K562 (cell line): ENCODE measurements at places on chromosomes 7 and 10.

DNA sequence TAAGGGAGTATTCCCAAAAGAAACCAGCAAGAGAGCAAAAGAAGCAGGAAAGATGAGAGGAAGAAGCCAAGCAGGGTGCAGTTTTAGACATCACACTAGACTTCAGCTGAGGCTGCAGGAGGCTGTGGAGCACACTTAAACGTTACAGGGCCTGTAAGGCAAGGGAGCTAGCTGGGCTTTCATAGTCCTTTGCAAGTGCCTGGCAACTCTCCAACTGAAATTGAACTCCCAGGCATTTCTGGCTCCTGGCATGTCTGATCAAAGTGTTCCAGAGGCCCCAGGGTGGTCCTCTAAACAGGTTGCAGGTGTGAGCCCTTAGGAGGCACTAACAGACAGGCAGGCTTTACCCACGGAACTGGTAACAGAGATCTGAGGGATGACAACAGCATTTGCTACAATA lies 750.2 kb downstream of the XPNPEP1 start:
- DNase-seq: no peak

- no peak for DNase-seq
Measured at GRCh38 chr10:113433711-113434110, 119.1 kb upstream of the HABP2 start.

DNA sequence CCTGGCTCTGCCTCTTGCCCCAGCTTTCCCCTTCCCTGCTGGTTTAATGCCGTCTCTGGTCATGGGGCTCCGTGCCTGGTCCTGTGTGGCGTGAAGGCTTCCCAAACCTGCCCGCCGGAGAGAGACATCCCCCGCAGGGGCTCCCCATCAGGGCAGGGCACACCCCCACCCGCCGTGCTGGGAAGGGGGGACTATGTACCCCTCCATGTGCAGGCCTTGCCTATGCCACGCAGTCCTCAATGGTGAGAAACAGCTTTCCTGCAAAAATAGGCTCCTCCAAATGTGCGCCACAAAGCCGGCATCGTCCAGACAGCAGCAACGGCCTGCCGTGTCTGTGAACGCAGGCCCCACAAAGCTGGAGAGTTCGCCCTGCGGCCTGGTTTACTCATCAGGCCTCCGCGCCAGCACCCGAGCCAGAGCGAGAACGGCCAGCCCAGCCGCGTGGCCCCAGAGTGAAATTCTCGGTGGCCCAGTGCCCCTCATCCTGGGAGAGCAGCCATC lies 313.4 kb downstream of the DNAJB6 start:
- DNase-seq: no peak

DNA sequence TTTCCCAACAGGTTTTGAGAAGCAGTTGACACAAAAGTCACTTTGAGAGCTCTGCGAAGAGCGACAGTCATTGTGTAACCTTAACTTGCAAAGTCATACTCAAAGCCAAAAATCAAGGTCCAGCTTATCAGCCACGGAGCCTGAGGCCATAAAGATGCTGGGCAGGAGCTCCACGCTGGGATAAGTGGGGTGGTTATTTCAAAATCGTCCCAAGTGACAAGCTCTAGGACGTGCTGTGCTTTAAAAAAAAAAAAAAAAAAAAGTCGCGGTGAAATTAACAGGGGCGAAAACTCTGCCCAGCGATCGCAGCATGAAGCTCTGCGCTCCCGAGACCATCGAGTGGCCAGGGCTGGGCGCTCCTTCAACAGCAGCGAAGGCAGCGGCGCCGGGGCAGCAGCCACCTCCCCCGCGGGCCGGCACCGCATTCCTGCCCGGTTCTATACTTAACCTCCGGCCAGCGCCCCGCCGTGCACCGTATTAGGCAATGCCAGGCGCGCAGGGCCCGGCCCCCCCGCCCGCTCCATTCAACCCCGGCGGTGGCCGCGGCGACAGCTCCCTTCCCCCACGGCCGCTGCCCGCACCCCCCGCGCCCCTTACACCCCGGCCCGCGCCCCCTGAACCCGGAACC lies 657 bp downstream of the HACD1 start:
- DNase-seq: peak; percentile 74

DNA sequence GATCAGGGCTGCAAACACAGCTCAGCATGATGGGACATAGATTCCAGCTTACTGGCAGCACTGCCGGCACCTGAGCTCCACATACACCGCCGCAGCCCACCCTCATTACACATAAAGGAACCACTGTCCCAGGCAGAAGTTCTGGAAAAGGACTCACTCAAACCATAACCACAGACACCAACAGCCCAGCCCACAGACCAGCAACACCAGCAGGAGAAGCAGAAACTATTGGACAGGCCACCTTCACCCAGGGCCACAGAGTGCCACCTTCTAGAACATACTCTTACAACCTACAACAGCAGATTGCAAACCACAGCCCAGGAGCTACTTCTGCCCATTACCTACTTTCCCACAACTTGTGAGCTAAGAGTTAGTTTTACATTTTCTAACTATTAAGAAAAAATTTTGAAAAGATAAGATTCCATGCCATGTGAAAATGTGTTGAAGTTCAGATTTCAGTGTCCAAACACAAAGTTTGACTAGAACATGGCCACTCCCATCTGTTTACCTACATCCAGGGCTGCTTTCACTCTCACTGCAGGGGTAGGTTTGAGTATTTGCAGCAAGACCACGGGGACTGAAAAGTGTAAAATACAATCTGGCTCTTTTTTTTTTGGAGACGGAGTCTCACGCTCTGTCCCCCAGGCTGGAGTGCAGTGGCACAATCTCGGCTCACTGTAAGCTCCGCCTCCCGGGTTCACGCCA lies 153.0 kb downstream of the TNS3 start:
- no peak for DNase-seq
